AG08395 (cell line): ENCODE measurements at places on chromosomes 7 and 10.
A peak's percentile ranks its signal among the peaks of the same experiment; 100 is the strongest.

DNA sequence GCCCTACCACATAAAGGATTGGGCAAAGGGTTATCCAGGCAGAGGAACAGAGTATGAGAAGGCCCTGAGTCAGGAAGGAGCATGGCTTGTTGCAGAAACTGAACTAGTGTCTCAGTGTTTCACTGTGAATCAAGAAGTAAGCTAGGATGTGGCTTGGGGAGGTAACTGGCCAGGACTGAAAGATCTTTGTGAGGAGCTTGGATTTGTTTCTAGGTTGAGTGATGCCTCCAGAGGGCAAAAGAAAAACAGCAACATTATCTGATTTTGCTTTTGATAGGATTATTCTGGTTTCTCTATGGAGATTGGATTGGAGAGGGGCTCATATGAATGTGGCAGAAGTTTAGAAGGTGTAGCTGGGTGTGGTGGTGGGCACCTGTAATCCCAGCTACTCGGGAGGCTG is 137.9 kb upstream of the HDAC9 start:
- peak; percentile 18 for DNase-seq

- DNase-seq = no peak
These were observed 44.6 kb upstream of the BICC1 start for GRCh38 chr10:58467931-58468635.

DNA sequence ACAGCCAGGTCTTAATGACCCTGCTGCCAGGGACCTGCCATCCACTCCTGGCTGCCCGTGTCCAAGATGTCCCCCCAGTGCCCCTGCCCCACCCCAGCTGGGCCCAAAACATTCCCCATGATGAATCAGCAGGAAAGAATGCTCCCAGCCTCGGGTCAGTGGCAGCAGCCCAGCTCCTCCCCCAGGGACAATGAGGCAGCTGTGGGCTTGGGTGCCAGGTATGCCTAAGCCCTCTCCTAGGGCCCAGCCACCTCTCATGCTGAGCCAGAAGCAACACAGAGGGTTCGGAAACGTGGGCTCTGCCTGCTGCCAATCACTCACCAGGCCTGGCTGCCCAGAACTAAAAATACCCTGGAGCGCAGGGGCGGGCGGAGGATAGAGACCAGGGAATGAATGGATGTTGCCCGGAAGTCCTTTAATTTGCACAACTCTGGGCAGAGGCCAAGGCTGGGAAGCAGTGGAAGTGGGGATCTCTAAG is 1.5 kb upstream of the LOXL4 start:
- peak; percentile 96 for DNase-seq

DNA sequence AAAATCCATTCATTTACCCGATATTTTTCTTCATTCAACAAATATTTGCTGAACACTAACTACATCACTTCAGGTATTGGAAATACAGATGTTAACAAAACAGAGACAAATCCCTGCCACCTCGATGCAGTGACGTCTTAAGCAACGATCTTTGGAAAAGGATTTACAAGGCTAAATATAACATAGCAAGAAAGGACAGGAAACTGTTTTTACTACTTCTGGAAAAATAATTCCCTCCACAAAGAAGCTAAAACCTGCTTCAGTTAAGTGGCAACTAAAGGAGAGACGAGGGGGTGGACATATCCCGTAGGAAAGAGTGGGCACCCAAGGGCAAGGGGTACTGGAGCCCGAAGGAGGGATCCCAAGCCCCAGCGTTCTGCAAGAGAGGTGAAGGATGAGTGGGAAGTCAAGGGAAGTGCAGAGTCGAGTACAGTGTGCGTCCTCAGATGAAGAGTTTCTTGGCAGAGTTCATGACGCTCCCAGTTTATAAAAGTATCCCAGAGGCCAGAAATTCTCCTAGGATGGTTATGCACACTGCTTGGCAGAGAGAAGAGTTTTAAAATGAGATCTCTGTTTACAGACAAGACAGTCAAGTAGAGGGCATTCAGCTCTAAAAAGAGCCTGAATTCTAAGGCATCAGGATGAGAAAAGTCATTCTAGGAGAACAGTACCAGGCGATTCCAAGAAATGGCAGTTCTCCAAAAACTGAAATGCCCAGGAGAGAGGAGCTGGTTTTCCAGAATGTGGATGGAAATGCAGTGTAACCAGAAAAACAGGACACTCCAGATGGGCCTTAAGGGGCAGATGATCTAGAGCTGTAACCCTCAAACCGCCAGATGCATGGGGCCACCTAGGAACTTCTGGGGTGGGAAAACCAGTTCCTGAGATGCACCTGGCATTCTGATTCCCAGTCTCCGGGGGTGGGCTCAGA is 97.3 kb downstream of the GRB10 start:
- no peak for DNase-seq

DNA sequence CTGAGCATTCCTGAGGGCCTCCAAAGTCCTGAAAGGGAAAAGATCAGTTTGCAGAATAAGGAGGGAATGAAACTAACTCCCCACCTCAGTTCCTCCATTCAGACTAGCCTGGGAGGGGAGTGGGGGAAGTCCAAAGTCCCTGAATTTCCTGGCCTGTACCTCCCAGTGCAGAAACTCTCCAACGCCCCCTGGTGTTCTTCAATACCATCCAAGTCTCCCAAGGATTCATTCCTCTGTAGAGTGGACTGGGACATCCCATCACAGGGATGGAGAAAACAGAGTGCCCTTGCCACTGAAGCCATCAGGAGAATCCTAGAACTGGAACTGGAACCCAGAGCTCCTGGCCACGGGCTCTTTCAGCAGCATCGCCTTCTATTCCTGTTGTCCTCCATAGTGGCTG is 1.6 kb upstream of the COL13A1 start:
- DNase-seq = peak; percentile 64

DNA sequence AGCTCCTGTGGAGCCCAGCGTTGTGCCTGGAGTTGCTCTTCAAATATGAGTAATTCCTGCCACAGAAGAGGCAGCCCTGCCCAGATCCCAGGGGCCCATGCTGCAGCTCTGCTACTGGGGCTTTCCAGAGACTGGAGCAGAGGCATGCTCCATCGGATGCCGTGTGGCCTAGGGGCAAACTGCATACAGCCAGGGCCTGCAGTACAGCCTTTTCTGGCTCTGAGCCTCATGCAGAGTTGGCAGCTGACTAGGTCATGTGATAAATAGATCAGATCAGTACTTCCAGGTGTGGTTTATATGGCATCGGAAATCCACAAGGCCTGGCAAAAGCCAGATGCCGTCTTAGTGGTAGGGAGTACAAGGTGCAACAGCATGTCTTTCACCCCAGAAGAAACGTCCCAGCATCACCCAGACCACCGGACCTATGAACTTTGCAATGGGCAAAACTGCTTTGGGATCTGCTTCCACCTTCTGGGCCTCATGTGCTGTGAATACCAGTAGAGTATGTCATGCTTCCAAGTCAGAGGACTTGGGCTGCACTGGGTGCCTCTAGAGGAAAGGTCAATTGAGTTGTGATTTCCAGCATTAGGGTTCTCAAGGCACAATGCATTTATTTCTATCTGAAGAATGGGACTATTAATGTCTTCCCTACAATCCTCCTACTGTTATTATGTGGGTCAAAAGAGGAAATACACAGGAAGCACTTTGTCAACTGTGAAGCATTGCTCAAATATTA is 250.7 kb upstream of the ZNF32 start:
- no peak for DNase-seq

GRCh38 chr10:4041635-4042034 is 256.6 kb upstream of the KLF6 start:
- DNase-seq = no peak

DNA sequence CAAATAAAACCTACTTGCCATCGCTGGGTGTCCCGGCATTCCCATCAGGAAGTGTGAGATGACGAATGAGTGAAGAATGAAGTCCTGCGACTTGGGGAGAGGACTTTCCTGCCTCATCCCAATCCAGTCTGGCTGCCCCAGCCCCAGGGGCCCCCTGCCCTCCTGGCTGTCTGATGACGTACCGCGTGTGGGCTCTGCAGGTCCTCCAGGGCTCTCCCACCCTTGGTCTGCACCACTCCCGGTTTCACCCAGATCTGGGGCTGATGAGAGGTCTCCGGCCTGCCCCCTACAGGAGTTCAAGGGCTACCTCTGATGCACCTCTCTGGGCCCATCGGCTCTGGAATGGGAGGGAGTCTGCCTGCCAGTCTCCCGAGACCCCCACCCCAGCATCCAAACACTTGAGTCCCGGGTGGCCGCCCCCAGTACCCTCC is 9.8 kb downstream of the ATP6V1F start:
- no peak for DNase-seq

- DNase-seq = no peak
These were observed 109.2 kb downstream of the PDGFA start for GRCh38 chr7:410395-410910.

- no peak for DNase-seq
These were observed 37.6 kb upstream of the GPR22 start for GRCh38 chr7:107432261-107432660.

DNA sequence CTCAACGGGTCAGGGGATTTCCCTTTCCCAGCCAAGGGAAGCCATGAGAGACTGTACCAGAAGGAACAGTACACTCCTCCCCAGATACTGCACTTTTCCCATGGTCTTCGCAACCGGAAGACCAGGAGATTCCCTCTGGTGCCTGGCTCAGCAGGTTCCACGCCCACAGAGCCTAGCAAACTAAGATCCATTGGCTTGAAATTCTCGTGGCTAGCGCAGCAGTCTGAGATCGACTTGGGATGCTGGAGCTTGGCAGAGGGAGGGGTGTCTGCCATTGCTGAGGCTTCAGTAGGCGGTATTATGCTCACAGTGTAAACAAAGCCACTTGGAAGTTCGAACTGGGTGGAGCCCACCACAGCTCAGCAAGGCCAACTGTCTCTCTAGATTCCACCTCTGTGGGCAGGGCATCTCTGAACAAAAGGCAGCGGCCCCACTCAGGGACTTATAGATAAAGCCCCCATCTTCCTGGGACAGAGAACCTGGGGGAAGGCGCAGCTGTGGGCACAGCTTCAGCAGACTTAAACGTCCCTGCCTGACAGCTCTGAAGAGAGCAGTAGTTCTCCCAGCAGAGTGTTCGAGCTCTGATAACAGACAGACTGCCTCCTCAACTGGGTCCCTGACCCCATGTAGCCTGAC is 29.6 kb downstream of the SLC16A12 start:
- no peak for DNase-seq

DNA sequence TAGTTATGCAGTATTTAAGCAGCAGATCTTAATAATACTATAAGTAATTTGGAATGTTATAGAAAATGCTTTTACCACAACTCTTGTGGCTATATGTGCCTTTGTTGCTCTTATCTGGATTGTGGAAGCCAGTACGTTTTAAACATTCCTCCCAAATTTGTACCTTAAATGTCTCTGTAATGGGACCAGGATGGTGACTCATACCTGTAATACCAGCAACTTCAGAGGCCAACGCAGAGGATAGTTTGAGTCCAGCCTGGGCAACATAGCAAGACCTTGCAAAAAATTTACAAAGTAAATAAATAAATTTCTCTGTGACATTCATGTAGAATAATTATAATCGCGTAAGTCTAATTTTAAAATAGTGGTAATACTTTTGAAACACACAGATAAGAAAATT is 283.1 kb downstream of the POM121L12 start:
- DNase-seq = no peak
